SIG-M5 (cell line): ENCODE measurements at places on chromosomes 1 and 21.

GRCh38 chr1:28864695-28865094 is 49.7 kb upstream of the EPB41 start:
- DNase-seq, result no peak

DNA sequence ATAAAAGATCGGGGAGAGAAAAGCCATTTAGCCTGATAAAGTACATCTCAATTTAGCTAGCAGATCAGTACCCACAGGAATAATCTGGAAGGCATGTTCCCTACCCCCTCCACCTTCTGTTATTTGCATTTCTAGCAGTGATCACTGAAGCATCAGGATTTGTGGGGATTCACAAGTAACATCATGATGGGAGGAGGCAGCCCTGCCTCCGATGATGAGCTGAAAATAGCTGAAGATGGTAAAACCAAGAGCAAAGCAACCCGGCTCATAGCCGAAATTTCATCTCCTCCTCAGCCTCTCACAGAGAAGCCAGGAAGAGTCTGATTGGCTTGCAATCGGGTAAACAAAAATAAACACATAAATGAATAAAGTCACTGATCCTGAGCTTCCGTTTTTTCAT is 2.4 kb downstream of the CCSAP start:
- no peak for DNase-seq

- DNase-seq, result no peak
Measured at GRCh38 chr21:17903929-17904639, 84.9 kb upstream of the C21orf91 start.

- DNase-seq, result no peak
Measured at GRCh38 chr1:65153635-65154034, 5.6 kb downstream of the AK4 start.

DNA sequence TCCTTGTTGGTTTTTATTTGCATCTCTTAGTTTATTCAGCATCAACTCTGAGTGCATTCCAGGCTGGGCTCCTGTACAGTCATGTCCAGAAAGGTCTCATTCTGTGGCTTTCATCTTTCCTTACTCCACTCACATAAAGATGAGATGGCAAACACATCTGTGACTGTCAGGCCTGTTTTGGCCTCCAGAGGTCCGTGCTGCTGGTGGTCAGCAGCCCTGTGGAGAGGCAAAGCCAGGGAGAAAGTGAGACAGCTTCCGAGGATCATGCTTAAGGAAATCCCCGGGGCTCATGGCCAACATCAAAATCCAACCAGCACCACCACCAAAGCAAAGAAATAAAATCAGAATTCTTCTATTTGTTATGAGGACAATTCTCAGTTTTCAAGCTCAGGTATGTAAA is 96.1 kb upstream of the HIVEP3 start:
- DNase-seq, result no peak

DNA sequence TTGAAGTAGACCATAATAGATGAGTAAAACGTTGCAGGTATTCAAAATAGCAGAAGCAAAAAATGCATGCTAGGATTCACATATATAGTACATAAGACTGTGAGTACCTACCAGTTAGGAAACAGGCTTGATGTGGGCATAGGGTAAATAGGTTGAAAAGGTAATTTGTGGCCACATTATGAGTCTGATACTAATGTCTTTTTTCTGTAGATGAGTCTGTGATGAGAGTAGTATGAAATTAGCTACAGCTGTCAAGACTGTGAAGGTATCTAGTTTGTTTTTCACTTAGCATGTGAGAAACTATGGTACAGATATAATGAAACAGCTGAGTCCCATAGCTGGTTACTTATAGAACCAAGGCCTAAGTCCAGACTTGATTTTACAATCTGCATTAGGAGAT is 12.4 kb upstream of the SPATA1 start:
- no peak for DNase-seq

DNA sequence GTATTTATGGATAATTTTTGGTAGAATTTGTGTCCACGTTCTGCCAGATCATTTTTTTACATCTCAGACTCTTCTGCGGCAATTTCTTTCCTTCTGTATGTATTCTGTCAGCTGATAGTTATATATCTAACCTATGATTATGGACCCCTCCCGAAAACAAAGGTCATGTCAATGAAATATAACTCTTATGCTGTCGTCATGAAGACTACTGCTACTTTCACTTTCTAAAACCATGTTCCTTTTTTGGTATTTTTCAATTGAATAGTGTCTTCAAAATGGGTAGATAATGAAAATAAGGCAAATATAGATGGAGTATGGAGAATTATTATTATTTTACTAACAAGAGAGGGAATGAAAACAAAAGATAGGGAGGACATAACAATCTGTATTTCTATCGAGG is 3.2 kb downstream of the ANGPTL1 start:
- no peak for DNase-seq

DNA sequence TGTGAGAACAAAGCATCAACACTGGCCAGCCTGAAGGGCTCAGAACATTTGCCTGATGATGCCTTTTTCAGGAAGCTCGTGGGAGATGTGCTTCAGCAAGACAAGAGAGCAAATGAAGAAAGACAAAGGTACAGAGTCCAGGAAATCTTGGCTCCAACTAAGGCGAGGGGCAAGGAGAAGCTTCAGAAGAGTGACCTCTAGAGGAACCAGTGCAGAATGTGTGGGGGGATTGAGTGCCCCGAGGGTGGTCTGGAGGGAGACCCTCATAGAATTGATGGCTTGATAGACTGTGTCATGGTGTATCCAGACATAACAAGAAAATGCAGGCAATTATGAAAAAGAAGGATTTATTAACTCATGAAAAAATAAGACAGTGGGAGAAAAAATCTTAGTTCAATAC is 15.3 kb upstream of the NLRP3 start:
- DNase-seq, result no peak

- no peak for DNase-seq
Measured at GRCh38 chr1:4327142-4327541, 327.3 kb upstream of the AJAP1 start.

GRCh38 chr1:235122348-235122747 is 6.3 kb downstream of the TOMM20 start:
- DNase-seq, result no peak

DNA sequence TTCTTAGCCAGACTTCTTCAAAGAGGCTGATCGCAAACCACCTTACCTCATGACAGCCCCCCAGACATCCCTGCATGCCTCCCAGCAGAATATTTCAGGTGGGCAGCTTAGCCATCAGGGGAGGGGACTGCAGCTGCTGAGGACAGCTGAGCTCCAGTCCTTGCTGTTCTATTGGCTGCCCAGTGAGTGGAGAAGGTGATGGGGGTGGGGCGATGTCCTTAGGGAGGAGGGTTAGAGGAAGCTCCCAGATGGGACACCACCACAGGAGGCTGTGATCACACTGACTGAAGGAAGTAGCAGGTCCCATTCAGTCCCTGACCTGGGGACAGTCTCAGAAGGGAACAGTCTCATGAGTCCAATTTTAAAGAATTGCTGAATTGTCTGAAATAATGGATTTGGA is 38.3 kb downstream of the GJA5 start:
- DNase-seq, result no peak

- no peak for DNase-seq
Measured at GRCh38 chr1:97143236-97143882, 421.8 kb downstream of the PTBP2 start.
